ENCODE measurements at places on chromosomes 3 and 15.

DNA sequence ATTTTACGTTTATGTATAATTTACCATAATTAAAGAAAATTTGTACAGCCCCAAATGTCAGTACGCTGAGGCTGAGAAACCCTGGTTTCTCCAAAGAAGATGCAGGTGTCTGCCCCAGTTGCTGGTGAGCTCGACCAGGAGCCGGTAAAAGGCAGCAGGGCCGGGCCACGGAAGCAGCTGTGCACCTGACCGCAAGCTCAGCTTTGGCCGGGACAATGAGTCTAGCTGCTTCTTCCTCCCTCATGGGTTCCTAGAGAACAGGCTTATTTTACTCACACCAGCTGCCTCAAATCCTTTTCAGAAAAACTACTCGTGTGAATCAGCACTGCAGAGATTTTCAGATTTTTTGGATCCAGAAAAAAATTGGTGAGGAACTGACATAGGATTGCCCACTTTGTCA, 18.0 kb upstream of the ZXDC start:
- DNase-seq: no peak

DNA sequence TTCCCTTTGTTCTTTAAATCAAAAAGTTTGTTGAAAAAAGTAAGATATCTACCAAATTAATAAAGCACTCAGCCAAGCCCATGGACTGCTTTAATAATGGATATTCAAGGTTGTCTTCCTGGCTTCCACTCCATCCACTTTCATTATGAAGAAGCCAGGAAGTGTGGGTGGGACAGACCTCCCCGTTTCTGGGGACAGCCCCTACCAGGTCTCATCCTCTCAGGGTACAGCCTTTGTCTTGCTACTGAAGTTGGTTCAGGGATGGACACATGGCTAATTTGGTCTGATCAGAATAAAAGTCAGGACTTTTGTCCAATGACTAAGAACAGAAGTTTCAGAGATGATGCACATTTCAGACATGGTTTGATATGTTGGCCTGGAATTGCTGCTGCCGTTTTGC, 32.6 kb downstream of the CCNB2 start:
- DNase-seq: no peak

DNA sequence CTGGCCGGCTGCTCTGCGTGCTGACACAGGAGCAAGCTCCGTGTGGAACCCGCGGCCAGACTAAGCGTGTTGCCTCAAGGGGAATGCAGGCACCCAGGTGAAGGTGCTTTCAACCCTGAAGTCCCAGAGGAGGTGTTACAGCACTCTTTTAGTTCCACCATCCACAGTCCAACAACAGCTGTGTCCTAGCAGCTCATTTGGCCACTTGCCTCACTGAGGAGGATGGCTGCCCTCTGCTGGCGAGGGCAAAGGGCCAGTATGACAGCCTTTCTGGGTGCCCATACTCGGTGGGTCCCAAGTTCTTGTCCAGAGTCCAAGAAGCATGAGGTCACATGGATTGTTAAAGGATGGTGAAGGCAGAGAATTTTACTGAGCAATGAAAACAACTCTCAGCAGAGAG, 87.8 kb downstream of the C3orf85 start:
- DNase-seq: no peak

DNA sequence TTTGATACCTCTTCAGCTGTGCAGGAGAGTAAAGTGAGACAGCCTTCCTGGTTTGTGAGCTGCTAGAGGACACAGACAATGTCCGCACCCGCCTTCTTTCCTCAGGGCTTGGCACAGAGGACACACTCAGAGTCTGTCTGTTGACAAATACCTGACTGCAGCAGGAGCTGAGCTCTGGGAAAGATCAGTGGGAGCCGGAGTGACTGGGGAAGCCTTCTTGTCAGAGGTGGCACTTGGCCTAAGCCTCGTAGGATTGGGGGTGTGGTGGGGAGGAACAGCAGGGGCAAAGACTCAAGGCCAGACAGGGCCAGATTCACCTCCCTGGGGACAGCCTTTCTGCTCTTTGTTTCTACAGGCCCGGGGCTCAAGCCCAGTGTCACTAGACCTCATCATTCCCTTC, 3.3 kb upstream of the IL17RC start:
- no peak for DNase-seq

DNA sequence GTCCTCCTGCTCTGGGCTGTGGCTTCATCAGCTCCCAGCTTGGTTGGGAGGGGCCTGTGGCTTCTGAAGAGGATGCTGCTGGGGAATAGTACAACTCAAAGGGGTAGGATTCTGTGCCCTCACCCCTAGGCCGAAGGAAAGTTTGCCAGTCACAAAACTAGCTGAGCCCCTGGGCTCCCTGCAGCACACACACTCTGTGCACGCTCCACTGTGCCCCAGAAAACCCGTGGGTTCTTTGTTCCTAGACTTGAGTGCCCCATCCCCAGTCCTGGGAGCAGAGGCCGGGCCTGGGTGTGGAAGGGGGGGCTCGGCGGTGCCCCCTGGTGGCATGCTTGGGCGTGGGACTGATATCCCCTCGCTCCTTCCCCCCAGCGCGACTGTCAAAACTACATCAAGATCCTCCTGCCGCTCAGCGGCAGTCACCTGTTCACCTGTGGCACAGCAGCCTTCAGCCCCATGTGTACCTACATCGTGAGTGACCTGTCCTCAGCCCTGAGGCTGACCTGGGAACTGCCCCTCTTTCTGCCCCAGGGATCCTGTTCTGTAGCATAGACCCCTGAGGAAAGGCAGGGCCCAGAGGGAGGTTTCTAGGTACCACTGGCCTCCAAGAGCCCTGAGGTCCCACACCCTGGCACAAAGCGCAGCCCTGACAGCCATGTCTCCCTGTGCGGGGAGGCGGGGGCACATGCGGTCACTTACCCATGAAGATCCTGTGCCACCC, 14.2 kb downstream of the CIB1 start:
- peak; percentile 20 for DNase-seq

GRCh38 chr3:114567771-114568170, 273.9 kb downstream of the TIGIT start:
- DNase-seq: no peak

GRCh38 chr3:35927441-35927840, 288.1 kb downstream of the ARPP21 start:
- DNase-seq: no peak

GRCh38 chr15:43547539-43547938, 30.1 kb downstream of the MAP1A start:
- DNase-seq: no peak

- DNase-seq: no peak
Measured at GRCh38 chr15:43194795-43195194, 9.6 kb downstream of the CCNDBP1 start.

DNA sequence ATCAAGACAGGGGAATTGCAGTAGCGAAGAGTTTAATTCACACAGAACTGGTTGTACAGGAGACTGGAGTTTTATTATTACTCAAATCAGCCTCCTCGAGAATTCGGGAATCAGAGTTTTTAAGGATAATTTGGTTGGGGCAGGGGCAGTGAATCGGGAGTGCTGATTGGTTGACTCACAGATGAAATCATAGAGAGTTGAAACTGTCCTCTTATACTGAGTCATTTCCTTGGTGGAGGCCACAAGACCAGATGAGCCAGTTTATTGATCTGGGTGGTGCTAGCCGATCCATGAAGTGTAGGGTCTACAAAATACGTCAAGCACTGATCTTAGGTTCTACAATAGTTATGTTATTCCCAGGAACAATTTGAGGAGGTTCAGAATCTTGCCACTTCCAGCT, 5.3 kb upstream of the ZNF770 start:
- DNase-seq: no peak

DNA sequence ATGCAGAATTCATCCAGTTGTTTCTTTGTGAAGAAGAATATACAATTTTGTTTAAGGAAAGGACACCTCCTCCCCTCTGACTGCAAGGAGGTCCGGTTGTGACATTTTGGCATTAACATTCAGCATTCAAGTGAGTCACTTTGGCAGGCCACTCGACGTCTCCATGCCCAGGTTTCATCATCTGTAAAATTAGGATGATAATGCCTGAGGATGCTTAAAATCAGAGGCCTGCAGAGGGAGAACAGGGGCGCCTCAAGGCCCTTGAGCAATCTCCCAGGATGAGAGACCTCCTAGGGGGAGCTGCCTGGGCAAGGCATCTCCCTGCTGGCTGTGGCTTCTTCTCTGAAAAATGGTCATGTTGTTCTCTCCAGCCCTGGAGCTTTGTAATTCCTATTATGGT, 236.0 kb downstream of the CACNA2D3 start:
- no peak for DNase-seq

DNA sequence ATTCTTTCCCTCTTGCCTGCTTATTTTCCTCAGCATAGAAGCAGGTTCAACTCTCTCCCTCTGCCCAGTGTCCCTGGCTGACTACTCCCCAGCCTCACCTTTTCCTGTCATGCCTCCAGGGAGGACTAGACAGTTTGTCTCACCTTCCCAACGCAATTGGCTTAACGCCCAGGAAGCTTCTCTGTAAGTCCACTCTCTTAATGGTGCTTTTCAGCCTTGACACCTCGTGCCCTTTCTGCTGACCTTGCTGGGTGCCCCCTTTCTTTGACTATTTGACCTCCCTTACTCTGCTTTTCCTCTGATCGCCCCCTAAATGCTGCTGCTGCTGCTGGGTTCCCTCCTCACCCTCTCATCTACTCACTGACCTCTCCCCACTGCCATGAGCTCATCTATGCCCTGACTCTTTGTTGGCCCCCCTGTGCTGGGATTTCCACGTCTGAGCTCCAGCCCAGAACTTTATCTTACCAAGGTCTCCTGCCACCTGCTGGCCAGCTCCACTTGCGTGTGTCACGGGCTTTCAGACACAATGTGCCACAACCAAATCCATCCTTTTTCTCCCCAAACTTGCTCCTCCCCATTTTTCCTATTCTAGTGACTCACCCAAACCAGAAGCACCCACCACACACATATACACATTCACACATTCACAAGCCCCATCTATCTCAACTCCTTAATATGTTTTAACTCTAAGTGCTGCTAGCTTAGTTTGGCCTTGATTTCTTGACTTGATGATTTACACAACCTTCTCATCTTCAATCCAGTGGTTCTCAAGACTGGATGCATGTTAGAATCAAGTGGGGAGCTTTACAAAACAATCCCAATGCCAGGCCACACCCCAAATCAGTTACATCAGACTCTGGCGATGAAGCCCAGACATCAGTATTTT, 16.6 kb downstream of the EPB42 start:
- no peak for DNase-seq

DNA sequence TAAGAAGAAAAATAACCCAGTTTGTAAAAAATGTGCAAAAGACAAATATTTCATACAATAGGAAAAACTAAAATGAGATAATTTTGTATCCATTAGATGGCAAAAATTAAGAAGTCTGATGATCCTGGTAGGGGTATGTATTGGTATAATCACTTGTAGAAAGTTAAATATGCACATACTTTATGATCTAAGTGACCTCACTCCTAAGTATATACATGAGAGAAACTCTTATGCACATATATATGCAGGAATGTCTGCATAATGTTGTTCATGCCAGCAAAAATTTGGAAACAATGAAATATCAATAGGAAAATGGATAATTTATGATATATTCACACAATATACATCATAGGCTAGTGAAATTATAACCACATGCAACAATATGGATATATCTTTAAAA, 33.5 kb downstream of the USP50 start:
- no peak for DNase-seq

DNA sequence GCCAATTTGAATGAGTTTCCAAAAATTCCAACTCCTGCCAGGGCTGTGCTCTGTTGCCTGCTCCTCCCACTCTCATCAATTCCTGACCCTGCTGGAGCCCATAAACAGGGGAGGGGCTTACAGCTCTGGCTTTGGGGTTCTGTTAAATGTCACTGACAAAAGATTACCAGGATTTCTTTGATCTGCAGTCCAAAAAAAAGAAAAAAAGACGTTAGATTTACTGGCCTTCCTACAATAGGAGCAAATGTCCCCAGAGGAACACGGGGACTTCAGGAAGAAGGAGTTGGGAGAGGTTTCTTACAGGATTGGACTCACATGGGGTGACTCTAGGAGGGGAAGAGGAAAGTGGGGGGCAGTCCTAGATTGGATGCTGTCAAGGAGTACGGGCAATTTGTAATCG, 84.3 kb upstream of the RNF7 start:
- no peak for DNase-seq

- DNase-seq: no peak
Measured at GRCh38 chr3:9673082-9673481, 23.8 kb downstream of the MTMR14 start.

DNA sequence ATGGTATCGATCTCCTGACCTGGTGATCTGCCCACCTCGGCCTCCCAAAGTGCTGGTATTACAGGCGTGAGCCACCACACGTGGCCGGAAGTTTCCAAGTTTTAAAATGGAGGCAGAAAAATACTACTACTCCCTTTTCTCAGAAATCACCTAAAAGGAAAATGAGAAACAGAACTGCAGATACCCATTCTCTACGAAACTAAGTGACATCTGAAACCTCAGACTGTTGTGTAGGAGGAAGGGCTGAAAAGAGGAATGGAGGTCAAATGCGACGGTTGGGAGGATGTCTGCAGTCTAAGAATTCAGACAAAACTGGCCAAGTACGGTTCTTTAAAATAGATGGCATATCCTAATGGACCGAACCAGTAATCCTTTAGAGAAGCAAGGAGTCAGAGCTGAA, 24.1 kb downstream of the WDR48 start:
- no peak for DNase-seq

DNA sequence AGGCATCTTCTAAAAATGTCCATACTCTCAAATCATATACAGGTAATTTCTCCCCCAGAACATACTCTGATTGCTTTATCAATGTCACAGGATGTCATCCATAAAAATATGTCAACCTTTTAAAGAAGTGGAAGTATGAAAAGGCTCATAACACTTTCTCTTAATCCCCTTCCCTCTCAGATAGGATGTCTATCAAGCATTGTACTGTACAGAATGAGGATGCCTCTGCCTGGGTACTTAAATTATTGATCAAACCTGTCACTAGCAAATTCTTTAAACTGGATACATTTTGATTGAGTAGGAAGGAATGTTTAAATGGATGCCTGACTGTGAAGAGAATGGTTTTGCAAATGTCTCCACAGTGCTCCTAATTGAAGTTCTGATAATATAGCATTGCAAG, 168.7 kb downstream of the EPHA3 start:
- no peak for DNase-seq

DNA sequence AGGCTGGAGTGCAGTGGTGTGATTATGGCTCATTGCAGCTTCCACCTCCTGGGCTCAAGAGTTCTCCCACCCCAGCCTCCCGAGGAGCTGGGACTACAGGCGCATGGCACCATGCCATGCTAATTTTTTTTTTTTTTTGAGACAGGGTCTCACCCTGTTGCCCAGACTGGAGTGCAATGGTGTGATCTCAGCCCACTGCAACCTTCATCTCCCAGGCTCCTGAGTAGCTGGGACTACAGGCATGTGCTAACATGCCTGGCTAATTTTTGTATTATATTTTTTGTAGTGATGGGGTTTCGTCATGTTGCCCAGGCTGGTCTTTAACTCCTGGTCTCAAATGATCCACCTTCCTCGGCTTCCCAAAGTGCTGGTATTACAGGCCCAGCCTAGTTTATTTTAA, 4.0 kb downstream of the TEX9 start:
- no peak for DNase-seq

DNA sequence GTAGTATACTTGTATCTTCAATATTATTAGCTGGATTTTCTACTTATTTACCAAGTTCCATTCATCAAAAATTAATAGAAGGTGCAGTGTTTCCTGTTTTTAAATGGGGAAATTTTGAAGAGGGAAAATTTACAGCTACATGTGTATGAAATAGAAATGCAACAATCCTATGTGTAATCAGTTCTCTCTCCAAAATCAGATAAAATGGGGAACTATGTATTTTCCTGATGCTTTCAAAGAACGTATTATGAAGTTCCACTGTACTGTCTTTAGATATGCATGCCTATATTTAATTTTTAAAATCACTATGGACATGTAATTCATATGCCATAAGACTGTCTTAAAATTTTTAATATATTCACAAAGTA, 43.4 kb downstream of the DCUN1D1 start:
- no peak for DNase-seq

GRCh38 chr3:145145461-145145860, 1015.5 kb downstream of the PLOD2 start:
- DNase-seq: no peak
